ENCODE measurements at places on chromosomes 7 and 10.

DNA sequence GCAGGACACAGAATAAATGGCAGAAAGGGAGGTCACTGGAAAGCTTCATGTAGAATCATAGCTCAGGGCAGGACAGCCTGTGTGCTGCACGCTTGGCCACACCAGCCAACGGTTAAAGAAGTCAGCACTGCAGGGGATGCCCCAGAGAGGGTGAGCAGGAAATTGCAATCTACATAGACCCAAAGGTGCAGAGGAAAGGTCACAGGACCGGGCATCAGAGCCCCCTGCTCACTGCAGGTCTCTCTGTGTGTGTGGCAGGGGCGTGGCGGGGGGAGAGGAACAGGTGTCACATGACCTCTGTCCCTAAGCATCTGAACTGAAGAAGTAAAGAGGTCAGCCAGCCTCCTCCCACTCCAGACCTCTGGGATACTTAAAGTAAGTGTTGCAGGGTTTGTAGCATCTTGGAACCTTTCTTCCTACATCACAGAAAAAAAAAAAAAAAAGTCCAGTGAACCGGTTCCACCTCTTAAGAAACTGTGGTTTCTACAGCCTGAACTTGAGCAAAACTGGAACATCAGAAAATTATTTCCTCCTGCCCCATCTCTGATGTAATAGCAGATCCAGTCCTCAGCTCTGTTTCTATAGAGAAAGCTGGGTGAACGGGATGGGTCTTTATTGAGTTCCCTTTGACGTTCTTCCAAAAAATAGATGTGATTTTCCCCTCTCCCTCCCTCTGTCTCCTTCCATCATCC, 64.3 kb downstream of the RGS10 start:
- DNase-seq, result no peak

GRCh38 chr7:26309089-26309488, 17.4 kb downstream of the SNX10 start:
- no peak for DNase-seq

DNA sequence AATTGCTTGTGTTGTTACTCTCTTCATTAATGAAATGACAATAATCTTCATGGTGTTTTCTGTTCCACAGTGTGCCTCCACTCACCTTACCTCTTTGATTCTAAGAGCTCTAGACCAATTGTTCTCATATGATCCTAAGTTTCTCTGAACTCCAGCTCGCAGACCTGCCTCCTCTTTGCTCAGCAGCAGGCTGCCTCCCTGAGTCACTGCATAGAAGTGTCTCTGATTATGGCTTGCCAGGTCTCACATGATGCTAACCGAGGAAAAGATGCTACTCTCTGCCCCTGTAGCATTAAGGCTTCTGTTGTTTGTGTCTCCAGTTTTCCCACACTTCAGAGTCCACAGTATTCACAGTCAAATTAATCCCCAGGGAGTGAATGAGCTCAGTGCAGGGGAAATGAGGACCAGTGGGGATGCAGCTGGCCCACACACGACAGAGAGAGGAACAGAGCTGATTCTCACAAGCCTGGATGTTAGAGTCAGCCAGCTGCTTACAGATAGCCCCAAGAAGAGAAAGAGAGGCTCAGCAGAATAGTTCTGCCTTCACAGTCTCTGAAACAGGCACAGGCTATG, 145.9 kb upstream of the EGR2 start:
- peak; percentile 18 for DNase-seq

DNA sequence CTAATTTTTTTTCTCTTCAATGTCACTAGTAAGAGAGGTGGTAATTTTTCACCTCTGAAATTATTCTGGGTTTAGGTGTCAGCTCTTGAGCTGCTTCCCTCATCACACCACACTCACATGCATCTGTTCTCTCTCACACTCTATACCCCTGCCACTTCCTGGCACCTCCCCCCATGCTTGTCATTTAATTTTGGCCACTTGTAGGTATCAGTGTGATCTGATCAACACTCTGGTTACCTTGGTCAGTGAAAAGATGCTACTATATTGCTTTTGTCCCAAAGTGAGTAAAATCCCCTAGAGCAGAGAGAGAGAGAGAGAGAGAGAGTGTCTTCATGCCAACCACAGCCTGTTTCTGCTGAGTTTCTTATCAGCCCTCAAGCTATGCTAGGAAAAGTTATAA, 42.5 kb downstream of the STK17A start:
- DNase-seq, result no peak

- DNase-seq, result no peak
Measured at GRCh38 chr7:36490419-36490830, 100.8 kb downstream of the ANLN start.

DNA sequence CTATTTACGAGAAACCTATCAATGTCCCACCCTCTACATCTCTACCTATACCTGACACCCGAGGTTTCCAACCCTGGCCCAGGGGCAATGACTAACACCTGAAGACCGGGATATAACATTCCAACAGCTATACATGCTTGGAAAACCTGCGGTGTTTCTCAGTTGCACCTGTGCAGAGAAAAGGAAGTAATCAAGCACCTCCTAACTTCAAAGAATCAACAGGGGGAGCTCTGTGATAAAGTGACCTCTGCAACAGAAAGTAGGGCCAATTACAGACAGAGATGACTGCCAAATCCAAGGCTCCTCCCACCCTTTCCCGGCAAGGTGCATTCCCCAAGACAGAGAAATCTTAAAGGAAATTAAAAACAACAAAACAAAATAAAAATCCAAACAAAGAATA, 41.3 kb downstream of the CCDC6 start:
- DNase-seq, result no peak

DNA sequence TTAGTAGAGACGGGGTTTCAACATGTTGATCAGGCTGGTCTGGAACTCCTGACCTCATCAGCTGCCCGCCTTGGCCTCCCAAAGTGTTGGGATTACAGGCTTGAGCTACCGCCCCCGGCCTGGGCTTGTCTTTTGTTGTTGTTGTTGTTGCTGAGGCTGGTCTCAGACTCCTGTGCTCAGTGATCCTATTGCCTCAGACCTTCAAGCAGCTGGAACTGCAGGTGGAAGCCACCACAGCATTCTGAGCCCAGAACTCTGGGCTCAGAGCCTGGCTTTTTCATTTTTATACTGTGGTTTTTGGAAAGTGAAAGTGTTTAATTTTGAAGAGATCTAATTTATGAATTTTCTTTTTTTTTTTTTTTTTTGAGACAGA, 16.2 kb upstream of the DNAJB6 start:
- DNase-seq, result no peak

Data from fibroblast of skin of left quadriceps (primary cell).